ENCODE measurements at places on chromosomes 5 and 9. TPM values are rescaled to one million over a fixed set of nuclear protein-coding genes. Genes with fewer than 3 reads are reported as not detected.

GRCh38 chr5:10701567-10702039 lies 59.4 kb downstream of the DAP start:
- DNase-seq = peak; percentile 24

DNA sequence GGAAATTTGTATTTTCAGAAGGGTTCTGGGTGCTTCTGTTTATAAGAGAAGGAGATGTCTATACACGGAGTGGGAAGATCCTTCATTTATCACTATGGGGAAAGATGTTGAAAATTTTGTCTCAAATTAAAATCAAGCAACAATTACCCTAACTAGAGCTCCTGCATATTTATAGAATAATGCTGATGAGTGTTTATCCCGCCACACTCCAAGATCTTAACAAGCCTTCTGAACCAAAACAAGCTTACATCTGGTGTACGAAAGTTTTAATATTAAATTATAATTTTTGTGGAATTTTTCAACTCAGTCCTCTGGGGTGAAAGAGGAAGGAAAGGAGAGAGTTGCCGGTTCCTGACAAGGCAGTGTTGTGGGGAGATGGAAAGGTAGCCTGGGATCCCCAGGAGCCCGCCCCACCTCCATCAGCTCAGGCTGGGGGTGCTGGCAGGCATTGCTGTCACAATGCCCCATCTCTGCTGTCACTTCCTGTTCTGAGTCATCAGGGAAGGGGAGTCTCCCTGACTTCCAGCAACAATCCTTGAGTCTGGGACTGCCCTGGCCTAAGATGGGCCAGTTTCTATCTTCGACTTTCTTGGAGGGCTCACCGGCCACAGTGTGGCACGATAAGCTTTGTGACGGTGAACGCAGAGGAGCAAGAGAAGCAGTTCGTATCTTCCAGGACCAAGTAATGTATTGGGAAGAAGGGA lies 64.5 kb downstream of the ERAP1 start:
- no peak for DNase-seq

The IRX2 gene
- not detected for total RNA-seq

The ANKS6 gene
- 21.8 TPM for total RNA-seq

GRCh38 chr9:122951056-122951455 lies 10.2 kb downstream of the RABGAP1 start:
- no peak for DNase-seq

GRCh38 chr5:100800562-100800961 lies 102.5 kb downstream of the ST8SIA4 start:
- DNase-seq = no peak

- no peak for DNase-seq
These were observed 5.7 kb upstream of the C5orf46 start for GRCh38 chr5:147912011-147912410.

- peak; percentile 51 for DNase-seq
These were observed 603.3 kb downstream of the KIF4B start for GRCh38 chr5:155616779-155617392.

DNA sequence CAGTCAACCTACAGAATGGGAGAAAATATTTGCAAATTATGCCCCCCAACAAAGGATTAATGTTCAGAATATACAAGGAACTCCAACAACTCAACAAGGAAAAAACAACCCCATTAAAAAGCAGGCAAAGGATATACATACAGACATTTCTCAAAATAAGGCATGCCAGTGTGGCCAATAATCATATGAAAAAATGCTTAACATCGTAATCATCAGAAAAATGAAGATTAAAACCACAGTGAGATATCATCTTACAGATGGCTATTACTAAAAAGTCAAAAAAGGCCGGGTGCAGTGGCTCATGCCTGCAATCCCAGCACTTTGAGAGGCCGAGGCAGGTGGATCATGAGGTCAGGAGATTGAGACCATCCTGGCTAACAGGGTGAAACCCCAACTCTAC lies 103.2 kb downstream of the KLHL3 start:
- no peak for DNase-seq

GRCh38 chr5:28216939-28217360 lies 1178.6 kb upstream of the CDH9 start:
- no peak for DNase-seq

- peak; percentile 38 for DNase-seq
These were observed 13.0 kb downstream of the TTC1 start for GRCh38 chr5:160021831-160022446.

GRCh38 chr9:127521919-127522304 lies 70.6 kb downstream of the LRSAM1 start:
- DNase-seq = no peak

GRCh38 chr5:62585306-62585705 lies 6.7 kb downstream of the LRRC70 start:
- DNase-seq = no peak

The FBXO4 gene
- 16.2 TPM for total RNA-seq

The LMX1B gene
- not detected for total RNA-seq

The FIBCD1 gene
- total RNA-seq = not detected

GRCh38 chr5:124140060-124140459 lies 606.4 kb downstream of the ZNF608 start:
- no peak for DNase-seq

The NEUROG1 gene
- total RNA-seq = not detected

The ACOT12 gene
- total RNA-seq = not detected

GRCh38 chr5:105030153-105030552 lies 1467.6 kb upstream of the NUDT12 start:
- no peak for DNase-seq

The SKP2 gene
- 63.4 TPM for total RNA-seq

DNA sequence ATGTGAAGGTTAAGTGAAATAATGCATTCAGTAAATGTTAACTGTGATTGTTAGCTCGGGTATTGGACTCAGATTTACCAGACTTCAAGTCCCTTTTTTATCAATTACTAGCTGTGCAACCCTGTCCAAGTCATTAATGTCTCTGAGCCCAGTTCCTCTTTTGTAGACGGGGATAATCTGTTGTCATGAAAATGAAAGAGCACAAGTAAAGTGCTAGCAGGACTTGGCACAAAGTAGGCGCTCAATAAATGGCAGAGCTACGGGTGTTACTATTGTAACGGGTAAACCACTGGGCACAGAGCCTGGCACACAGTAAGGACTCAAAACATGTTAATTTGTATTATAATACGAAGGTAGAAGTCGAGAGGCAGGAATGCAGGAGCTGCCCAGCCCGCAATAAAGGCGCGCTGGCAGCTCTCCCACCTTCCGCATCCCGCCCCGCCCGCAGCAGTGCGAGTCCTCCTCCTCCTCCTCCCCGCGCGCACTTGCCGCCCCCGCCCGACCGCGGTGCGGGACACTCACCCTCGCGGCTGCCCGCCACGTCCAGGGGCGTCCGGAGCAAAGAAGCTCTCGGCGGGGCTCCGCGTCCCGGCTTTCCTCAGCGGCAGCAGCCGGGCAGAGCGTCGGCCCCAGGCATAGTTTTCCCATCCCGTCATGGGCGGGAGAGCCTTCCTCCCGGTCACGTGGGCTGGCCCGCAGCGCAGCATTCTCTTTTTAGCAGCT lies at the start of gene C1QTNF2:
Gene C1QTNF2, minus strand, starts transcription at position 637 of the 723 bp plus-strand sequence. CDS start 15,615 bp downstream, outside the sequence.
- DNase-seq = peak; percentile 18

DNA sequence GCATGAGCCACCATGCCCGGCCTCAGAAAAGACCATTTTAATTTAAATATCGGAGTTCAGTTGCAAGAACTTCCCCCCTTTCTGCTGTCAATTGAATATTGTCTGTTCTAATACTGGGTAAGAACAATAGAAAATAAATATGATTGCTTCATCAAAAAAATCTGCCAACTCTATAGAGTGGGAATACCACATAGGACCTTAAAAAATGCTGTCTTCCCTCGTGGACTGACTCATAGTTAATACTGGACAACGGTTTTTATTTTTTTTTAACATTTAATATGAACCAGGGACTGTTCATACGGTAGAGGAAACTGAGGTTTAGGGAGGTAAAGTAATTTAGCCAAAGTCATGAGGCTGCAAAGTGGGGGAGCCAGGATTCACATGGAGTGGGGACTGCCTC lies 9.7 kb downstream of the ZNF462 start:
- DNase-seq = no peak

GRCh38 chr9:95627802-95628201 lies 111.0 kb upstream of the PTCH1 start:
- DNase-seq = no peak

GRCh38 chr5:132474131-132474723 lies 16.3 kb downstream of the IRF1 start:
- DNase-seq = no peak

GRCh38 chr9:90726215-90726614 lies 75.4 kb upstream of the SYK start:
- no peak for DNase-seq

DNA sequence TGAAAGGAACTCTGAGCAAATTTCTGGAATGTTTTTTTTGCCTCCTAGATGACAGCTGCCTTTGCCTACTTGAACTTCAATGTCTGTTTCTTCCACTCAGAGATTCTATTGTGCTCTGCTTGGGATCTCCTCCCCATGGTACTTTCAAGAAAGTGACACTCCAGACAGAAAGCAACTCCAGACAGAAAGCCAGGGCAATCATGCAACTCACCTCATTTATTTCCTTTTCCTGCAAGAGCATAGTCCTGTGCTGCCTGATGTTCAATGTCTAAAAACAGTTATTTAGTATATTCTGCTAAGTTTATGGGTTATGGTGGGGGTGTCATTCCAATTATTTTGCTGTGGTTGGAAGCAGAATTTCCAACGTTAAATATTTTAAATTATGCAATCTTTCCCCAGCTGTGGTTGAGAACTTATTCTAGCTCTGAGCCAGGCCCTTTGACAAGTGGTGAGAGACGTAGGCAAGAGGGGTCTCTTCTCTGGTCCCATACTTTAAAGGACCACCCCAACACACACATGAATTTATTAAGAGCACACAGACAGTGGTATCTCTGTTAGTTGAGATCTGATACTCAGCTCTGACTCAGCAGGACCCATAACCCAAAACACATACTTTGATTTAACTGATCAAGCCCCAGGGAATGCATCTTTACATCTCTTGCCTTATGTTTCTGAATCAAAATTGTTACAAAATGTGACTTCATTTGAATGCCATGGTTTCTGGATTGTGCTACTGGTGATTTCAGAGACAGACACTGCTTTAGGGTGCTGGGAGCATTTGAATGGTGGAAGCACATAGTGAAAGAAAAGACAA lies 39.5 kb upstream of the MAMDC2 start:
- no peak for DNase-seq

GRCh38 chr5:81169924-81170323 lies 63.2 kb upstream of the CKMT2 start:
- DNase-seq = no peak

DNA sequence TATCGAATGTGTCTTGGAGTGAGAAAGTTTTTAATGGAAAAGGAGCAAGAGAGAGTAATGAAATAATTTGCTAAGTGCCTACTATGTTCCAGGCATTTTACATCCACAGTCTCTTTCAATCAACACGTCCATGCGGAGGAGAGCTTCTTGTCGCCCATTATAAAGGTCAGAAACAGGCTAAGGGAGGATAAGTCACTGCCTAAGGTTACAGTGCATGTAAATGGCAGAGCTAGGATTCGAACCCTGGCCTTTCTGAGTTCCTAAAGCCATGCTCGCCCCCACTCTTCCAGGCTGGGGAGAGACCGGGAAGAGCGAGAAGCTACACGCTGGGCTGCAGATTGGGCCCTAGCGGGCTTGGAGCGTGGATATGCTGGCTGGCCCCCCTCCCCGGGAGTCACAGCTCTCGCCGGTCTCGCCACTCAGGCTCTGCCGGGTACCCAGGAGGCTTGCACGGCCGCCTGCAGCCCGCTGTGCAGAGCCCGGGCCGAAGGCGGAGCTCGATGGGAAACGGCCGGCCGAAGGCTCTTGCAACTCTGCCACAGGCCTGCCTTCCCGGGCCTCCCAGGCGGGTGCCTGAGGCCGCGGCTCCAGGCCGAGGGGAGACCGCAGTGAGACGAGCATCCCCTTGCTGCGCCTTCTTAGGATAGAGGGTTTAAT lies 775 bp upstream of the LHX2 start:
- no peak for DNase-seq

DNA sequence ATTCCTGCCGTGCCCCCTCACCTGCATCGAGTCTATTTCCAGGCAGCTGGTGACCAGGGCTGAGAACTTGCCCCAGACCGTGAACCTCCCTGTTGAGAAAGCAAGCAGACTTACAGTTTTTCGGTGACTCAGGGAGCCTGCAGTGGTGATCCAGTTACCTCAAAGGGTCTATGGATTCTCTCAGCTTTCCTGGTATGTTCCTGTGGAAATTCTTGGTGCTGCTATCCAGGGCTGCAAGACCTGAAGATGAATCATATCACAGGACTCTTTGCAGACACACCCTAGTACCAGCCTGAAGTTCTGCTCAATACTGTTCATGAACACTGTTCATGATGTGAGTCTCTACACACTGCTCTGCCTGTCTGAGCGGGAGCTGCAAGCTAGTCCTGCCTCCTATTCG lies 154.7 kb downstream of the WDR70 start:
- no peak for DNase-seq

GRCh38 chr9:21789541-21790037 lies 12.8 kb upstream of the MTAP start:
- DNase-seq = peak; percentile 40

DNA sequence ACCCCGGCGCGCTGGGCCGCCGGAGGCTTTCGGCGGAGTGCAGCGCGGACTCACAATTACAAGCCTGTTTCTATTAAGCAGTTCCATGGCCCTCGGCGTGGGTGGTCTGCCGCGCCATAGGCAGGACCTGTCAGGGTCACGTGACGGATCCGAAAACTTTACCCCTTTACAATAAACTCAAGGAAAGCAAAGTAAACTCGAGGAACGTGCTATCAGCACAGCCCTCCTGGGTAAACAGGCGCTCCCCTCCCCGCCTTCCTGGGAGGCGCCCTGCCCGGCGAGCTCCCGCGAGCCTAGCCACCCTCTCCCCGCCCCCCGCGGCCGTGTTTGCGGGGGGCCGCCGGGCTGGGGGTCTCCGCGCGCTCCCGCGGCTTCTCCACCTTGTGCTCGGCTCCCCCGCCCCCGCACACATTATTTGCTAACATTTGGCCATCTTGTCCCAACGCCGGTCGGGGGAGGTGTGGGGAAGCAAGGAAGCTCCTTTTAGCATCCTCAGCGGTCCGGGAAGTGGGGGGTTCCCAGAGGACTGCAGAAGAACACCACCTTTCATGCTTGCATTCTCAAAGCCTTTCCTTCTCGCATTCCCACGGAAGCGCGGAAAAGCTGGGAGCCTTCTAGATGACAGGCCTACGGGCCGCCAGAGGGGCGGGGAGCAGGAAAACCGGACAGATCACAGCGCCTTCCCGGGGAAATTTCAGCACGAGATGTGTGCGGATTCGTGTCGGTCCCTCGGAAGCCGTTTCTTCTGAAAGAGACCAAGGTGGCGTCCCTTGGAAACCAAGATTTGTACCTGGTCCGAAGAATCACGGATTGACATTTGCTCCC lies at the start of gene PTCH1:
Gene PTCH1, minus strand, starts transcription at position 238 of the 825 bp plus-strand sequence.
- peak; percentile 50 for DNase-seq

- DNase-seq = no peak
These were observed 62.9 kb downstream of the RAI14 start for GRCh38 chr5:34719029-34719428.

- no peak for DNase-seq
These were observed 67.8 kb upstream of the IFNE start for GRCh38 chr9:21549890-21550289.

The SHLD3 gene
- 7.3 TPM for total RNA-seq
